Adrenal gland (tissue), 19 donors: ENCODE measurements at places on chromosomes 13 and 19.

DNA sequence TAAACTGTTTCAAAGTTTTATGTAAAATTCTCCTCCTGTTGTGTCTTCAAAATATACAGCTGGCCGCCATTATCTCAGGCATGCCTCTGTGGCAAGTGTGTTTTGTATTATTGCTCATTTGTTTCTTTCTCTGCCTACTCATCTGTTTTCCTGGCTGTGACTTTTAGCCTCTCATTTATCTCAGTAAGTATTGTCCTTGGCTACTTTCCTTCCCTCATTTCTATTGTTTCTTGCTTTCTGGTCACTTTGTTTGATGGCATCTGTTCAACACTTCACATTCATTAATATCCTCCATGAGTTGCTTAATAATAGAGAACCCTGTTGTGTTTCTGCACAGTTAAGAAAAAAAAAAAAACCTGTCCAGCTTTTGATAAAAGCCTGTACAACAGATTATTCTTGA is 869.4 kb downstream of the PCDH17 start:
- no peak for DNase-seq

DNA sequence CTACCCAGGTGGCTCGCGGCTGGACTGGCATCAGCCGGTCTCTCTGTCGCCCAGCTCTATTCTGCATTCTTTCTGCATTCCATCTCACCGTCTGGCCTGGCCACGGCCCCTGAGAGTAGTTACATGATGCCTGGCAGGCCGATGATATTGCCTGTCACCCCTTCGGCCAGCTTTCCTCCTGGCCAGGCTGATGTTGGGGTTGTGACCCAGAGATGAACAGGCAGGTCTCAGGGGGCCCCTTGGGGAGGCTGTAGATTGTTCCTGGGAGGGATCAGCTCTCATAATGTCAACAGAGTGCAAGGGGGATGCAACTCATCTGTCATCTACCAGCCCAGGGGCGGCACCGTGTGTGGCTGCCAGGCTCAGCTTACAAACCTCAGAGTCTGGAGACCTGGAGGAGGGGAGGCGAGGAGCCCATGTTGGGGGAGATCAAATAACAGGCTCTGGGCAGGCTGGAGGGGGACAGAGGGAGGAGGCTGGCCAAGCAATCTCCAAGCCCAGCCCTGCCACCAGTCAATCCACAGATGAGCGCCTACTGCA is 13.6 kb upstream of the FBXO17 start:
- DNase-seq, result no peak

- peak; percentile 84 for DNase-seq
Measured at GRCh38 chr13:110105136-110105535, 201.8 kb downstream of the COL4A1 start.

DNA sequence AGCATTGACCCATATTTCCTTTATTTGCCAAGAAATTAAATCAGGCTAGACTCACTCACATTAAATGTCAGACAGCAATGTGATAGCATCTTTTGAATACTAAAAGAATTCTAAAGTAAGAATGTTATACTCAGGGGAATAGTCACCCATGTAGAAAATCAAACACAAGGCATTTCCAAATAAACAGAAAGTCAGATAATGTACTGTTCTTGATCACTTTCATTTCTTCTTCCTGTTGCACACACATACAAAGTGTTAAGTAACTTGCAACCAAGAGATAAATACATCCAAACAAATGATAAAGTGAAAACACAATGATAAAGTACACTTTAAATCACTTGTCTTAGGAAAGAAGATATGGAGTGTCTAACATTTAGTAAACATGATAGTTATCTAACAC is 1366.6 kb upstream of the MIR17HG start:
- no peak for DNase-seq

GRCh38 chr13:44243198-44243857 is 130.3 kb upstream of the SERP2 start:
- DNase-seq, result peak; percentile 85

- DNase-seq, result no peak
Measured at GRCh38 chr19:10452726-10453618, 32.6 kb downstream of the PDE4A start.

GRCh38 chr19:4557971-4558941 is 1.2 kb downstream of the SEMA6B start:
- peak; percentile 51 for DNase-seq

GRCh38 chr13:106047859-106048258 is 487.6 kb downstream of the EFNB2 start:
- no peak for DNase-seq

DNA sequence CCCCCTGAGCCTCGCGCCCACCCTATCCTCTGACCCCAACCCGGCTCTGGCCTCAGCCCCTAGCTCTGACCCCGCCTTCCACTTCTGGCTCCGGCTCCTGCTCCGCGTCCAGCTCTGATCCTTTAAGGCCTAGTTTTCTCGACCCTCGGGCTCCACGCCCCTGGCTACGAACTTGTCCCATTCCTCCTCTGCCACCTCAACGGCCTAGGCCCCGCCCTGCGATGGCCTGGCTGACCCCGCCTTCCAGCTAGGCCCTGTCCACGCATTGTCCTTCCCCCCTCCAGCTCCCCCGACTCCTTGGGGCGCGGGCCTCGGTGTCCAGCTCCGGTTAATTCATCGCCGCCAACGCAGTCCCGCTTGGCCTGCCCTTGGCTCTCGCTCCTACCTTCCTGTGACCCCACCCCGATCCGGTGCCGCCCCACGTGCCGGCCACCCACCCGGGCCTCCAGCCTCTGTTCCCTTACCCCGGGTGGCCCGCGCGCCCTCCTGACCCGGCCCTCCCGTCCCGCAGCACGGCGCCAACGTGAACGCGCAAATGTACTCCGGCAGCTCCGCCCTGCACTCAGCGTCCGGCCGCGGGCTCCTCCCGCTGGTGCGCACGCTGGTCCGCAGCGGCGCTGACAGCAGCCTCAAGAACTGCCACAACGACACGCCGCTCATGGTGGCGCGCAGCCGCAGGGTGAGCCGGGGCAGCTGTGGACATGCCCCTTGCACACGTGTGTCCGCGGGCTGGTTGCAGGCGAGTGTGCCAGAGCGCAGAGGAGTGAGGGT is 9.4 kb downstream of the BCL3 start:
- peak; percentile 74 for DNase-seq

DNA sequence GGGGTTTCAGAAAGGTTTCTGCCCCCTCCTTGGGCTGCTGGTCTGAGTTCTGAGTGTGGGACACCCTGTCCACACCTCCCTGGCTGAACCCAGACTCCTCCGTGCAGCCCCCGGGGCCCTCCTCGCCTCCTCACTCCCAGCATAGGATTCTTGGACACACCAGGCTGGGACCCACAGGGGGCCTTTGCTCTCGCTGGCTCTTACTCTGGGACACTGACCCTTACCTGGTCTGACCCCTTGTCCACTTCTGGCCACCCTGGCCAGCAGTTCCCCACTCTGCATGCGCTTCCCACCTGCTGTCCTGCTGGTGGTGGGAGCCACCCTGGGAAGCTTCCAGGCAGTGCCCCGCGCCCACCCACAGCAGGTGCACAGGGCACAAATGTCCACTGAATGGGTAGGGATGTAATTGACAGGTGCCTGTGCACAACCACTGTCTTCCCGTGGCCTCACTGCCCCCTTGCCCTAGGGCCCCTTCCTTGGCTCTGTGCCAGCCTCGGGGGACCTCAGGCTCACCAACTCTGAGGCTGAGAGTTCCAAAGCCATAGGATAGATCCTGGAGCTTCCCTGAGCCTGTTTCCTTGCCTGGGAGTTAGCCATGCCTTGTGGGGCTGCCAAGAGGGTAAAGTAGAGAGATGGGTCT is 7.0 kb upstream of the SLC25A42 start:
- DNase-seq, result no peak

DNA sequence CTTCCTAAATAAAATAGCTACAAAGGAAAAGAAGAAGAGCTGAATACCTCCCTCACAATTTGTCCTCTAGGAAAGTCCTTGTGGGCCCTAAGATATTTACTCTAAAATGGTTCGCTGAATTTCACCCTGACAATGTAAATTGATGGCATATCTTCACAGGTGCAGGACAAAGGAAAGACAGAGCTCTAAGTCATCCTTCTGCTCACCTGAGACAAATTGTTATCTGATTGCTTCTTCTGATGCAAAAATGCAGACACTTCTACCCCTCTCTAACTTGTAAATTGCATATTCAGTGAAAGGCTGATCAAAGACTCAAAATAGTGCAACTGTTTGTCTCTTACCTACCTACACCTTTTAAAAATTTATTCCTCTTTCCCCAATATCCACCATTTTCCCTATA is 747.2 kb upstream of the PRR20A start:
- no peak for DNase-seq

- DNase-seq, result peak; percentile 94
Measured at GRCh38 chr13:100392709-100393630, 195.6 kb downstream of the GGACT start.

GRCh38 chr19:776549-776948 is 20.7 kb upstream of the PTBP1 start:
- DNase-seq, result no peak

GRCh38 chr13:29935309-29935981 is 85.0 kb upstream of the UBL3 start:
- no peak for DNase-seq

DNA sequence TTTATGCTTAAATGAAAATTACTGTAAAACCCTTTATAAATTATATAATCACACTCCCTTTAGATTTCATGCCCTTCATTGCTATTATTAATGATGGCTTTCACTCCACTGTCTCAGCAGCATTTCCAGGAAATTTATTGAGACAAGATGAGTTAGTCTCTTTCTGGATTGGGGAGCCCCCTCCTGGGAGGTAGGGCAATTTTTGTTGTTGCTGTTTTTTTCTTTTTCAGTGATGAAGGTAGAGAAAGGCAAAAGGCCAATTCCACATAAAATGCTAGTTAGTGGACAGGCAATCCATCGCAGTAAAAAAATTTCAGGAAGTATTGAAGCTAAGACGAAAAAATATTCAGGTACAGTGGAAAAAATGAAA is 80.2 kb downstream of the TEX26 start:
- no peak for DNase-seq

GRCh38 chr19:41570639-41571112 is 5.3 kb upstream of the CEACAM21 start:
- DNase-seq, result peak; percentile 81

DNA sequence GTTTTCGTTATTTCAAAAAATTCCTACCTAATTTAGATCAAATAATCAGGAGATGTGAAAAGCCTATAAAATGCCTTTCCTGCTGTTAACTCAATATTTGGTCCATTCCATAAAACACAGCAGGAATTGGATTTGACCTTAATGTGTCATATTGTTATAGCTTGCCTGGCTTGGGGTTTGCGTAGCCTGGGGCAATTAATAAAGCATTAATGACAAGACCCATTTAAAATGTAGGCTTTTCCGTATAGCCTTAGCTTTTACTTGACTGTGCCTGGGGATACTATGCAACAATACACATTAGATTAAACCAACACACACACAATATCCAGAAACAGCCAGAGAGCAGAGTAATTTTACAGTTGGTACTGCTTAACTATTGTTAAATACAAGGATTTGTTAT is 117.2 kb upstream of the MAB21L1 start:
- DNase-seq, result no peak

DNA sequence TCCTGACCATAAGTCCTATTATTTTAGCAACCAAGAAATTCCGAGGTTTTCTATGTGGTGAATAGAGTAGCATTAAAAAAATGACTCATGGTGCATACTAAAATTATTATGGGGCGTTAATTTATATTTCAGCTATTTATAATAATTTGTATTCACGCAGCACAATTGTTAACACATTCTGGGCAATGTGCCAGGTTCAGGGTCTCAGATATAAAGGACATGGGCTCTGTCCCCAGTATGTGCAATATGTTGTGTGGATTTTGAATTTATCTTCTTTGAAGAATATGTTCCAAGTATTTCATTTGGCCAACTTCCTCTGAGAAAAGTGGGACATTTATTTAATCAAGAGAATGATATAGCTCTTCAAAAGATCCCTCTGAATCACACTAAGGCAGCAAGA is 1434.7 kb upstream of the PRR20A start:
- no peak for DNase-seq

DNA sequence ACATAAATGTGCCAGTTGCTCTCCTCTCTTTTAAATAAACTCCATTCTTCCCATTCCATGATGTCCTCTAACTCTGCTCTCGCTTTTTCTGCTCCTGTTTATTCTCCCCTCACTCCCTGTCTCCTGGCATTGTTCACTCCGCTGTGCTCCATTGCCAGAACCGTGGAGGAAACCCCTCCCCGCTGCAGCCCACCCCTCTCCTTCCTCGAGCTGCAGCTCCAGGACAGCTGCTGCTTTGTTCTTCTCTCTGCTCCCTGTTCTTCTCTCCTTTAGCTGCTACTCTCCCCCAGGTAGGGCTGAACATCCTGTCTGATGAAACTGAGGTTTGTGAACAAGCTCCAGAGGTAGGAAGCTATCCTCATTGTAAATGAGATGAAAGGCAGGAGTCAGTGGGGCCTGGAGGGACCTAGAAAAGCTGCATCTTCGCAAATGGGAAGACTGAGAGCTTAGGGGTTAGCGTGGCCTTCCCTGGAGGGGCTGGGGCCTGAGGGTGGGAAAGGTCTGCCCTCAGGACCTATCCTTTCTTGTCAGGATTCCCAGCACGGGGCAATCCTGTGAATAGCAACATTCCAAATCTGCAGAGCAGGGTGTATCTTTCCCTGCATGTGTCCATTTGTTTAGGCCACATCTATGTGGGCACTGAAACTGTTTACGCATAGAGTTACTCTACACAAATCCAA is 243.7 kb downstream of the DNAJC15 start:
- DNase-seq, result no peak

- peak; percentile 84 for DNase-seq
Measured at GRCh38 chr13:33191425-33192210, 93.9 kb downstream of the STARD13 start.

GRCh38 chr19:33621811-33622504 is at the start of gene CHST8:
Gene CHST8, plus strand, starts transcription at chr19:33621953. Its CDS starts 67,309 bp downstream, at chr19:33689262.
- no peak for DNase-seq

- DNase-seq, result peak; percentile 22
Measured at GRCh38 chr19:4376028-4376670, 24.2 kb downstream of the SH3GL1 start.

DNA sequence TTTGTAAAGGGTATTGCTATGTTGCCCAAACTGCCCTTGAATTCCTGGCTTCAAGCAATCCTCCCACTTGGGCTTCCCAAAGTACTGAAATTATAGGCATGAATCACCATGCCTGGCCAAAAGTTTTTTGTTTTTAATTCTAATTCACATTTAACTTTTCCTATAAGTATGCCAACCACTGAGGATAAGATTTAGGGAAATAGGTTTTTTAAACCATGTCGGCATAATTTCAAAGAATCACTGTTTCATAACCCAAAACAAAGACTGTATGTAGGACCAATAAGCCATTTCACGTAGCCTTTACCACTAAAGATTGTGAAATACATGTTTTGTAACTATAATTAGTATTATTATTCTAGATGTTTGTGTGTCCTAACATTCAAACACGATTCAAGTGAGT is 8.2 kb downstream of the ZDHHC20 start:
- DNase-seq, result no peak

DNA sequence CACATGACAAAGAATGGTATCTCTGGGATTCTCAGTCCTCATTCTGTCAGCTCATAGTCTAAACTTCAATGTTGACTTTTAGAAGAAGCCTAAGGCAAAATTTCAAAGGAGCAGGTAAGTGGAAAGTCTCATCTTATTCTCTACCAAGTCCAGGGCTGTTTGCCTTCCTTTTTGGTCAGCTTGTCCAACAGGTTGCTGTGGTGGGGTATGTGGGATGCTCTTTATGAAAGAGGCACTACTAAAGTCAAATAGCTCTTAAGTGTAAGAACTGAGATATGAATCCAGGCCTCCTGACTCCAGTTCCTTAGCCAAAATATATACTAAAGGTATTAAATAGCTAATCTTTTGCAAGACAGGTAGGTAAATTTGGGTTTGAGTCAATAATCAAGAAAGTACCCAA is 540.6 kb upstream of the SPRY2 start:
- no peak for DNase-seq
